ENCODE measurements at places on chromosomes 2 and 18.

DNA sequence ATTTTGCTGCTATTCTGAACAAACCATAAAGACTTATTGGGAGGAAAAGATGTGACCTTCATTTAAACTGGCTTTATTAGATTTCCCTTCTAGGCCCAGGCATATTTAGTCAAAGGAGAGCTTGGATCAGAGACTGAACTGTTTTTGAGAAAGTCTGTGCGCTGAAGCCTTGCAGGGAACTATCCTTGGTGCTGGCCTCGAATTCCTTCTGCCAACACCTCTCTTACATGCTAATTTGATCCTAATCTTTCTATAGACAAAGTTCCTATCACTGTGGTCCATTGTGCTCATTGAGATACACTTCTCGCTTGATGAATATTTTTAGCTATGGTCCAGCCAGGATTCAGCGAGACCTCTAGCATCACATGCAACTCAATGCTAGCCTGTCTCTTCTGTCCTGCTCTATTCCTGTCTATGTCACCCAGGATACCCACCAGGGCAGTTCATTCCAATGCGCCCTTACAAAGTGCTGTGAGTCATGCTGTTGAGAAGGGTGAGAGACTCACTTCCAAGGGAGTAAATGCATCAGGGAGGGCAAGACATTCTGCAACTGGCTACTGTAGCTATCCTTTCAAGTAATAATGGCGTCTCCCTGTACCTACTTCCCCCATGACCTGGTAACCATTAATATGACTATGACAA lies 356.7 kb upstream of the LYPD1 start:
- no peak for DNase-seq

GRCh38 chr2:238997684-238998083 lies 149.8 kb downstream of the TWIST2 start:
- DNase-seq = no peak

- DNase-seq = no peak
Measured at GRCh38 chr2:239880396-239880795, 144.7 kb downstream of the NDUFA10 start.

- no peak for DNase-seq
Measured at GRCh38 chr18:48371854-48372602, 37.2 kb downstream of the ZBTB7C start.

DNA sequence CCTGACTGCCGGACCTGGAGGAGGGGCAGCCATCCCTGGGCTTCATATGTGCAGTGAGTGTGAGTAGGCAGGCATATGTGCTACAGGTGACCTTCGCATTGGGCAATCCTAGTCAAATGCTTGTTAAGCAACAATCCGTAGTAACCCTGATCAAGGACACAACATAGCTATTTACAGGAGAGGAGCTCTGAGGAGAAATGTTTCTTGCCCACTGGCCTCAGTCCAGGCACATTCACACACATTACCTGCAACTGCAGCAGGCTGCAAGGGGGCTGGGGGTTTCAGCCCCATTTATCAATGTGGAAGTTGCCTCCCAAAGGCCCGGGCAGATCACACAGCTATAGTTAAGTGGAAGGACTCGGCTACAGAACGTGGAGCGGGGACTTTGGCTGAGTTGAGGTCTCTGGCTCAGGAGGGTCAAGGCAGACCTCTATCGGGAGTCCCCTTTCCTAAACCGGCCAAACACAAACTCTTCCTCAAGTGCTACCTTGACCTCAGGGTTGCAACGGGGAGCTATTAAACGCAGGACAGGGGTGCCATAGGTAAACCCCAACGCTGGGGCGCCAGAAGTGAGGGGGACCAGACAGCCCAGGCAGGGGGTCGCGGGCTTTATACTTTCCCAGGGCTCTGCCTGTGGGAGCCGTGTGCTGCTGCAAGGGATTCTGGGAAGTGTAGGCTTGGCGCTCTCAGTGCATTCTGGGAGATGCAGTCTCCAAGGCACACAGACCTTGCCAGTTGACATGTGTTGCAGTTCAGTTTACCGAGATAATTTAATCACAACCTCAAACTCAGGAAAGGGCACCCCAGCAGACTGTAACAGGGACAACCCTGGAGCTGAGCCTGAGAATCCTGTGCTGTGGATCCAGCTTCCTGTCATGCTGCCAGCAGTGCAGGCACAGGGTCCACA lies 9.4 kb downstream of the KHK start:
- DNase-seq = no peak

GRCh38 chr18:55376387-55376786 lies 211.6 kb downstream of the TCF4 start:
- DNase-seq = no peak

DNA sequence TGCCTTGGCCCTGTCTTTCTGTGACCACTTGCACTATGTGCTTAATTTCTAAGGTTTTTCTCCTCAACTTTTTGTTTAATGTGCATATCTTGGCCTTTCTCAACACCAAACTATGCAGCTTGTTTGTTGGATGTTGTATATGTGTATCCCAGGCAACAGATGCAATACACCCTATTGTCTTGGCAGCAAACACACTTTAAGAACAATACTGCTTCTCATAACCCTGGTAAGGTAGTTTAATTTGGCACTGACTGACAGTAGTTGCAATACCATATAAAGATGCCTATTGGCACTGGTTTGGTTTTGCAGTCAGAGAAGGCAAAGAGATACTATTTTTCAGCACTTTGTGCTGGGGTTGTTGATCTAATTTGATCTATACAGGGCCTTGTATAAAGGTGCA lies 360.7 kb upstream of the CWC22 start:
- no peak for DNase-seq

- DNase-seq = no peak
Measured at GRCh38 chr18:40738321-40738880, 1216.6 kb upstream of the PIK3C3 start.

DNA sequence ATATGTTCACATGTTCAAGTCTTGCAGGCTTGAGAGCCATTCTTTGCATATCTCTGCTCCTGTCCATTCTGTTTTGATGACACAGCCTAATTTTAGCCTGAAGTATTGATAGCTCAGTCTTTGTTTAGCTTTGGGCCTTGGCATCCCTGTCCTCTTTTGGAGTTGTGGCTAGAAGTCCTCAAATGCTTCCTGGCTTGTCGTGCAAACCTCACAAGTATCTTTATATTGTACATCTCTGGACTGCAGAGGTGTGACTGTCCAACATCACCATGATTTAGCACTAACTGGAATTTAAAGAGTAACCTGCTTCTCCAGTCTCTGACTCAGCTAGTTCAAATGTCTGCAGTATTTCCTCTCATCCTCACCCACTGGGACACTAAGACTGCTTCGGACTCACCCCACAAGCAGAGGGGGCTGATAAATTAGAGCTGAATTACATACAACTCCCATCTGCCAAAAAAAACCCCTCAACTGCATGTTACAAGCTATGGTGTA lies 11.7 kb downstream of the PFN4 start:
- DNase-seq = no peak

DNA sequence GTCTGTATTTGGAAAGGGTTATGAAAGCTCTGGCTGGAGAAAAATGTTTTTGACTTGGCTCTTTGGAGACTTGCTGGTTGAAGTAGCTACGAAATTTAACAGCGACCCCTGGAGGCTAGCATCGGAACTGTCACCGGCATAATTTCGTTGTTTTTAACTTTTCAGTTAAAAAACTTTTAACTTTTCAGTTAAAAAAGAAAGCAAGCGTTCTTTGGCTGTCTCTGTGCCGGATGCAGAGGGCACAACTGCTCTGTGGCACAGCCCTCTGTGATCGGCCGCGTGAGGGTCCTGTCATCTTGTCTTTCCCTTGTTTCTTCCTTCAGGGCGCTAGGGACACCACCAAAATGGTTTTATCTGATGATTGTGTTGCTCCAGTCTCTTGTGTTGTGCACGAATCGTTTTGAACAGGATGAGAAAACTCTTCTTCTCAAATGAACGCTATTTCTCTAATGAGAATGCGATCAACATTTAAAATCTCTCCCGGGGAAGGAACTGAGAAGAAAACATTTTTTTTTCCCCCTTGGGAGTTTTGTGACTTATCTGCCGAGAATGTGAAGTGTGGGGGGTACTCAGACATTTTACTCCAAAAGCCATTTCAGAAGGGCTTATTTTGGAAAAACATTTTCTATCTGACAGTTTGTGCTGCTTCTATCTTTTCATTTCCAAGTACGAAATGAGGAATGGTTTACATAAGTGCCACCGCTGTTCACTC lies 57.1 kb downstream of the ADCYAP1 start:
- no peak for DNase-seq

DNA sequence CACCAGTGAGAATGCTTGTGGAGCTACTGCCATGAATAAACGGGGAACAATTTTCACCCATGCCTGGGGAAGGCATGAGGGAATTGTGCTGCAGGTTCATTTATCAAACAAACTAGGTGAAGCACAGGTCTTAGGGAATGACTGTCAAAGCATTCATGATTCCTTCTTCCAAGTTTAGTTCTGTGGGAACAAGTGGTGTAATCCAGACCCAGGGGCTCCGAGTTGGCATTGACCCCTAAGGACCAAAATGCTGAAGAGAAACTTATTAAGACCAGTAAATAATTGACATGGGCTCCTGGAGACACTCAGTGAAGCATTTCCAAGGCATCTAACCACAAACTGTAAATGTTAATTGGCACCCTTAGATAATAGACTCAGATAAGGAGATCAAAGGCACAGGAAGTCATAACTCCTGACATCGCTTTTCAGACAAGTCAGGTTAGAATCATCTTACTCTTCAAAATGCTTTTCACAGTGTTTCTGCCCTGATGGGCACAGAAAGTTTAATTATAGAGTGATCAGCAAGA lies 96.9 kb downstream of the SPP2 start:
- no peak for DNase-seq

DNA sequence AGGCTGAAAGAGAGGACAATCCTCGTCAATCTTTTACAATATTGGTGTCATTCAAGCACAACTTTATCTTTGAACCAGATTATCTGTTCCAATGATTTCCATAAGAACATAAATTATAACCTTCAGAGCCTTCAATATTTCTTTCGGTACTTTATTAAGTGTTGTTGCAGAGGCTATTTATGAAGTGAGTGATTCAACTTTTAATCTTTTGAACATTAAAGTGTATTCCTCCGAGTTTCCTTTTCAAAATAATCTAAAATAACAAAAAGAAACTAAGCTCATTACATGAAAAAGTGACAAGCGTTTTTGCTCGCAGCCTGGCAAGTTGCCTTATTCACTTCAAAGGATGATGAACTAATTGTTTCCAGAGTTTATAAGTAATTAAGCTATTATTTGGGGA lies 149.0 kb downstream of the MEIS1 start:
- no peak for DNase-seq

- DNase-seq = no peak
Measured at GRCh38 chr2:86290596-86291327, 46.7 kb downstream of the REEP1 start.

GRCh38 chr18:39329496-39330275 lies 1764.1 kb upstream of the CELF4 start:
- DNase-seq = no peak

DNA sequence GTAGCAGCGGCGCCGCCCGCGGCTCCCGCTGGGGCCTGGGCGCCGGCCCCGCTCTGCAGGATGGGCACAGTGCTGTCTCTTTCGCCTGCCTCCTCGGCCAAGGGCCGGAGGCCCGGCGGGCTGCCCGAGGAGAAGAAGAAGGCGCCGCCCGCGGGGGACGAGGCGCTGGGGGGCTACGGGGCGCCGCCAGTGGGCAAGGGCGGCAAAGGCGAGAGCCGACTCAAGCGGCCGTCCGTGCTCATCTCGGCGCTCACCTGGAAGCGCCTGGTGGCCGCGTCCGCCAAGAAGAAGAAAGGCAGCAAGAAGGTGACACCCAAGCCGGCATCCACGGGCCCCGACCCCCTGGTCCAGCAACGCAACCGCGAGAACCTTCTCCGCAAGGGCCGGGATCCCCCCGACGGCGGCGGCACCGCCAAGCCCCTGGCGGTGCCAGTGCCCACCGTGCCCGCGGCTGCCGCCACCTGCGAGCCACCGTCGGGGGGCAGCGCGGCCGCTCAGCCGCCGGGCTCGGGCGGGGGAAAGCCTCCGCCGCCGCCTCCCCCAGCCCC lies 369 bp downstream of the CDK5R2 start:
- DNase-seq = no peak

Data from stimulated activated CD4-positive, alpha-beta T cell treated with anti-CD3 and anti-CD28 coated beads, Interleukin-15, amount 100 ng/mL, for 1 hour (primary cell).